ENCODE measurements at places on chromosomes 2 and 18.

DNA sequence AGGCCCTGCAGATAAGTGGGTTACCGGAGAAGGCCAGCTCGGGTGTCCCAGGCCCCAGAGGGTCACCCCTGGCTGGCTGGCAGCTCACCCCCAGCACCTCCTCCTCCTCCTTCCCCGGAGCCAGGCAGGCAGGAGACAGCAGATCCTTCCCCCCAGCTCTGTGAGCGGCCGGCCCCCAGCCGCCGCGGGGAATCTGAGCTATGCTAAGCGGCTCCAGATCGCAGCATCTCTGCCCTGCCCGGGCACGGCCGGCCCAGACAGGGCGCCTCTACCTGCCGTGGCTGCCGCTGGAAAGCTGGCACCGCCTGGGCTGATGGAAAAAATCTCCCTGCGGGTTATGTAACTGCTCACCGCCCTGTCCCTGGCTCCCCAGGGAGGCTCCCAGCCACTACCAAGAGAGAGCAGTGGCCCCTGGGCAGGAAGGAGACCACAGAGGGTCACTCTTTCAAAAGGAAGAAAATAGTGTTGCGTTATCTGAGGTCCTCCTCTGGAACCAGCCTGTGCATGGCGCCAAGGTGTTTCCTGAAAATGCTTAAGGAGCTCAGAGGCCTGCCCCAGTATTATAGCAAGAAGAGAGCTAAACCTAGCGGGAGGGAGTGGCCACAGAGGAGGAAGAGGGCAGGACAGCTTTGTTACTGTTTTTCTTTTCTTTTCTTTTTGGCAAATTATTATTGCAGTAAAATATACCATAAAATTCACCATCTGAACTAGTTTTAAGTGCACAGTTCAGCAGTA is 179.0 kb downstream of the SMAD7 start:
- no peak for DNase-seq

- no peak for DNase-seq
Measured at GRCh38 chr2:206611191-206611590, 31.1 kb upstream of the FAM237A start.

- DNase-seq = no peak
Measured at GRCh38 chr2:54492335-54492734, 36.2 kb downstream of the SPTBN1 start.

- no peak for DNase-seq
Measured at GRCh38 chr2:70211595-70211994, 20.8 kb upstream of the C2orf42 start.

DNA sequence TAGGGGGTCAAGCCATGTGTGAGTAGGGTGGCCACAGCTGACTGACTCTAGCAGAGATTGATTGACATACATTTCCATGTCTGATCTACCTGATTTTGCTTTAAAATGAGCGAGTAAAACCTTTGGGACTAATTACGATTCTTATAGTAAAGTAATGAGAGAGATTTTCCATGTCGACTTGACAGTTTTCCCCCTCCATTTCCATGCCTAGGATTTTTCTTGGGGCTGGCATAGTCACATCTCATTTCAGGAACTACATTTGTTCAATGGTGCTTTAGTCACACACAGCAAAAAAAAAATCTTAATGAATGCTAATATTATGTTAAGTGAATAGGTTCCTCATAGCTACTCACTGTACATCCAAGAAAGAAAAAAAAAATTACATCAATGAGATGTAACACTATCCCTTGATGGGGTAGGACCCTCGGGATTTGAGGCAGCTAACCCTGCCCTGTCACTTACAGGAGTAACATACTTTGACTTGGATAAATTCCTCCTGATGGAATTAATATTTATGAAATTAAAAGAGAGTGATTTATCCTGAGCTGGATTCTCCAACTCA is 690.9 kb downstream of the TDRD15 start:
- no peak for DNase-seq

GRCh38 chr2:192412394-192412793 is 217.7 kb upstream of the TMEFF2 start:
- no peak for DNase-seq

- no peak for DNase-seq
Measured at GRCh38 chr2:226427538-226428307, 371.9 kb downstream of the IRS1 start.

GRCh38 chr2:201436141-201436540 is 15.1 kb downstream of the TRAK2 start:
- DNase-seq = no peak

- DNase-seq = no peak
Measured at GRCh38 chr2:16322308-16323125, 343.1 kb downstream of the CYRIA start.

DNA sequence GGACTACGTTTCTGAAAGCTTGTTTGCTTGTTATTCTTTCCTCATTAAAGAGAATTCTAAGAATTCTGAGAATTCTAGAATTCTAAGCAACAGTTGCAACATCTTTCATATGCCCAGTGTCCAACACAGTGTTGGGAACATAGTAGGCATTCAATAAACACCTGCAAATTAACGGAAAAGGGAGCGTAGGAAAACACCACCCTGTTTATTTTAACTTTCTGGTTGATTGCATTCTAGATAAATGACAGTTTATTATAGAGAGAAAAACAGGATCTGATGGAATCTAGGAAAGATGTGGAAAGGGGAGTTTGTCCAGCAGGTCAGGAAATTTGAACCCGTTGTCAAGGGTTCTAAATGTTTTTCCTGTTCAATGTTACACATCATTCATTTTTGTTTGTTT is 24.2 kb upstream of the EFEMP1 start:
- no peak for DNase-seq

GRCh38 chr2:203376173-203376572 is 48.0 kb downstream of the ABI2 start:
- DNase-seq = no peak

DNA sequence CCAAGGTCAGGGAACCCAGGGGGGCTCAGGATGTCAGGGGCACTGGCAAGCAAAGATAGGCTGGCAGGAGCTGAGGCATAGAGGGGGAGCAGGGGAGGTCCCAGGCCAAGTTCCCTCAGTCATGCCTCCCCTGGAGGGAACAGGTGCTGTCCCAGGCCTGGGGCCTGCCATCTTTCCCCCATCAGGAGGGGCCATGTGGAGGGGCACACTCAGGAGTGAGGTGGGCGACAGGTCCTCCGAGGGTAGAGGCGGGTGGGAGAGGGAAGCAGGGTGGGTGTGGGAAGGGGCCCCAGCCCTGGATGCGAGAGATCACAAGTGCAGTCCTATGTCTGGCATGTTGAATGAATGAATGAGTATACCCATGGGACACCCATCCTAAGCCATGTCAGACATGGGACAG is 127.7 kb upstream of the GLI2 start:
- no peak for DNase-seq

GRCh38 chr2:62338111-62338510 is 142.2 kb downstream of the B3GNT2 start:
- no peak for DNase-seq

DNA sequence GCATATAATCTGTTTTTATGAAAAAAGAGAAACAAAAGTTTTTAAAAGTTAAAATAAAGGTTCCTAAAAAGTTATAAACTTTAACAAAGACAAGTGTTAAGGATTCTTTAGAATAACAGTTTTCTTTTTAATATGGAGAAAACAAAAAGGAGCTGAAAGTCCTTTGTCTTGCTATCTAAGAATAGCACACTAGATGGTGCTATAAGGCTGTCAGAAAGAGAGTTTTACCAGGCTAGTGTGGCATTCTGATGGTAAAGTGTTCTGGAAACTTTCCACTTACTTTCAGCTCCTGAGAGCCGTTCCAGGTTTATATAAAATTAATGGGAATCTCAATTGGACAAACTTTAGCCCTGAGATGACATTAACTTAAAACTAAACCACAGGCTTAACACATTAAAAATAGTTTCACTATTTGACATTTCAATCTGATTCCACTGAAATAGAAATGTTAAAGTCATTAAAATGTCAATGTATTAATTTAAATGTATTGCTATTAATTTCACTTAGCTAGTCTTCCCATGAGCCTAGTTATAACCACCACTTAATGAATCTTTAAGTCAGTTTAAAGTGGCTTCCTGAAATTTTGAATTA is 3.7 kb downstream of the FBXO48 start:
- DNase-seq = peak; percentile 40

- DNase-seq = no peak
Measured at GRCh38 chr2:20012032-20012281, 511 bp downstream of the MATN3 start.

DNA sequence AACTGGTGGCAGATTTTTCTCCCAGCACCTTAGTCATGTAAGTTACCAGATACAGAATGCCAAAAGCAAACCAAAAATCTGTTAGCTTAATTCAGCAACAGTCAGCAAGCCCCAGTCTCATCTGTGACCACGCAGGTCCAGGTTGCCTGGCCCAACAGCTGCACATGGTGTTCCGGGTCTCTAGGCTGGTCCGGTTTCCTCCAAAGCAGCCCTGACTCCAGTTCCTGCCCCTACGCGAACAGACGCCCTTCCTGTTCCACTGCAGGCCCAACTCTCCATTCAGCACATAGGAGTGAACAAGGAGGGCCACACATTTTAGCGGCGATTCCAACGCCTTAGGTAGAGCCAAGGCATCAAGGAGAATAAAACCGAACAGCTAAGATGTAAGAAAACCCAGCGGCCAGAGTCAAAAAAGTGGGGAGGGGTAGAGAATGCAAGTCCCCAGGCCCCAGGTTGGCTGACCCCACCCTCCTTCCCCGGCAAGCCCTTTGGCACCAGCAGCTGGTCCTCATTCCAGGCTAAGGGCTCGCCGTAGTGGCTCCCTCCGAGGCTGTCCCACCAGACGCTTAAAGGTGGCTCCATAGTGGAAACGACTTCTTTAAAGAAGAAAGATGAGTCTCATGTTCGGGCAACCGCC is 1.5 kb downstream of the STK25 start:
- no peak for DNase-seq

- no peak for DNase-seq
Measured at GRCh38 chr2:136997557-136997956, 232.2 kb downstream of the THSD7B start.

DNA sequence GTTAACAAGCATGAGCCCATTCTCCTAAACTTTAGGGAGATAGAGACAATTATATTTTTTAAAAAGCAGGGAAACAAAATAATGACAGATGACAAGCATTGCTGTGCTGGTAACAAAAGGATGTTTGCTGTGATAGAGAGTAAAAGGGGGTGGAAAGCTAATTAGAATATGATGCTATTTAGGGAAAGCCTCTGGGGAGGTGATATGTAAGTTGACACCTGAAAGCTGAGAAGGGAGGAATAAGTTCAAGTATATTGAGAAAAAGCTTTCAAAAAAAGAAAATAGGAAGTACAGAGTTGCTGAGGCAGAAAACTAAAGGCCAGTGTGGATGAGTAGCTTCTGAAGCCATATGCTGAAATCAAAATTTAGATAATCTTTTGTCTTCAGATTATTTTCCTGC is 565.2 kb upstream of the NRXN1 start:
- no peak for DNase-seq

GRCh38 chr2:39568561-39569006 is 97.1 kb upstream of the TMEM178A start:
- no peak for DNase-seq

DNA sequence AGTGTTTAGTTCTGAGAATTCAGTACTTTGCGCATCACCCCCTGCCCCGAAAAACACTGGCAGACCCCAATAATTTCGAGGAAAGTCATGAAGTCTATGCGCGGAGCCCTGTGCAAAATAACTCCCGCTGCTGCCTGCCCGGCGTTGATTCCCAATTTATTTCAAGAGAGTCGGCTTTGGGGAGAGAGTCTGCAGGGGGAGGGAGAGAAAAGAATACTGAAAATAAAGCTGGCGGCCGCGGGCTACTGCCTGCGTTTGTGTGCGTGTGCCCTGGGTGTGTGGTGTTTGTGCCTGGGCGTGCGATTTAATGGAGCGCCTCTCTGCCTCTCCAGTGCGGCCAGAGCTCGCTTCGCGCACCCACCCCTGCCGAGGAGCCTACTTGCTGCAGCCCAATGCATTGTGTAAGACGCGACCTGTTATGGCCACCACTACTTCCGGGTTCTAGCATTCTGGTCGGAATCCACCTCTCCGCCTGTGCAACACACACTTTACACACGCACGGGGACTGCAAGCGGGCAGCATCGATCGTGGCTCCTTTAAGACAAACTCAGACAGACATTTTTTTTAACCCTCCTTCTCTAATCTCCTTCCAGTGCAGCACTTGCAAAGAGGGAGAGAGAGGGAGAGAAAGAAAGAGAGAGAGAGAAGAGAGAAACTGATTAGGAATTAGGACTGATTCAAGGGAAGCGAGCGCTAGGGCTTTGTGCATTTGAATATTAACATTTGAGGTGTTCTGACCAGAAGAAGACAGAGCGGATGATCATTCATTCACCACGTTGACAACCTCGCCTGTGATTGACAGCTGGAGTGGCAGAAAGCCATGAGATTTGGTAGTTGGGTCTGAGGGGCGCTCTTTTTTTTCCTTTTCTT is at the start of gene MEIS1:
Gene MEIS1, plus strand, starts transcription at position 447 of the 870 bp plus-strand sequence. CDS start 732 bp downstream, outside the sequence.
- DNase-seq = peak; percentile 85

GRCh38 chr2:238505119-238505891 is 78.6 kb downstream of the ASB1 start:
- no peak for DNase-seq

DNA sequence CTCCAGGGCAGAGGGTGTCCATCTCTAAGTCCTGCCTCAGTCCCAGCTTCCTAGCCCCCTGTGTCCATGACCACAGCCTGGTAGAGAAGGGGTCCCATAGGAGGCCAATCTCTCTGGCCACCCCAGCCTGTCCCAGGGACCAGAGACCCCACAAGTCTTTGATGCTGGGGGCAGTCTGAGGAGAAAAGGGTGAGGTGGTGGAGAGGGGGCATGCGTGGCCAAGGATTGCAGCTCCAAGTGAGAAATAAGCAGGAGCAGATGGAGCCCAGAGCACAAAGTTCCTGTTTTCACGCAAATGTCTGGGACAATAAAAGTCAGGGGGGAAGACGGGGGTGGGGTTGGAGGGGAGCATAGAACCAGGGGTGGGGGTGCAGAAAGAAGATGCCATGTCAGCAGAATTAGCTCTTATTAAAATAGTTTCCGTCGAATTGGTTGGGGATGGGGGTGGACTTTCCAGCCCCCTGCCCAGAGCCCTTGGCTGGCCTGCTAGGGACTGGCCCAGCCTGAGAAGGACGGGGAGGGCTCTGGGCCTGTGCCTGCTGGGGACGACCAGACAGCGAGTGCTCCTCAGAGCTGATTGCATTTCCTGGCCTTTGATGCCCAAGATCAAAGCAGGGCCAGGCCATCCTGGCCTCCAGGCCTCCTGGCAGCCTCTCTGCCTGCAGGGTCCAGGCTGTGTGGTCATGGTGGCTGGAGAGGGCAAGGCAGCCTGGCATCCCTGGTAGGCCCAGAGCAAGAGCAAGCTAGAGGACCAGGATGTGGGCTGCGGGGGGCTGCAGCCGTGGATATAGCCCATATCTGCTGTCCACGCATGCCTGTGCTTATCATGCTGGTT is 337.1 kb downstream of the DYSF start:
- DNase-seq = no peak
